ENCODE measurements at places on chromosomes 4 and X.

DNA sequence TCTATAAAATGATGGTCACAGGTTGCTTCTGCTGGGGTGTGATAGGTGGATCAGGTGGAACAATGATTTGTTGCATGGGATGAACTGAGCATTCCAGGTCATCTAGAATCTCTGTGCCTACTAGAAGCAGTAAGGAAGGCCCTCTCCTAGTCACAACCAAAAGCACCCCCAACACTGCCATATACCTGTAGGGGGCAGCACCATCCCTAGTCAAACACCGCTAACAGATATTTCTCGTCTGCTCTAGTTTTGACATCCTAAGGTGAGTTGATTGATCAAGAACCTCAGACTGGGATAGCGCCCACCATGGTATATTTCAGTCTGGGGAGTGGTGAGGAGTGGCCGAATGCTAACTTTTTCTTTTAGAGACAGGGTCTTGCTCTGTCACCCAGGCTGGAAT, 160.2 kb downstream of the NHS start:
- no peak for DNase-seq

- peak; percentile 58 for DNase-seq
Measured at GRCh38 chrX:9464435-9465371, at the start of gene TBL1X. TBL1X (plus strand) TSS chrX:9465058; CDS start chrX:9653587, 188,529 bp downstream.

GRCh38 chrX:74523870-74524735, 90.3 kb downstream of the RLIM start:
- no peak for DNase-seq

GRCh38 chr4:73308286-73308685, 49.7 kb upstream of the ANKRD17 start:
- DNase-seq: no peak

DNA sequence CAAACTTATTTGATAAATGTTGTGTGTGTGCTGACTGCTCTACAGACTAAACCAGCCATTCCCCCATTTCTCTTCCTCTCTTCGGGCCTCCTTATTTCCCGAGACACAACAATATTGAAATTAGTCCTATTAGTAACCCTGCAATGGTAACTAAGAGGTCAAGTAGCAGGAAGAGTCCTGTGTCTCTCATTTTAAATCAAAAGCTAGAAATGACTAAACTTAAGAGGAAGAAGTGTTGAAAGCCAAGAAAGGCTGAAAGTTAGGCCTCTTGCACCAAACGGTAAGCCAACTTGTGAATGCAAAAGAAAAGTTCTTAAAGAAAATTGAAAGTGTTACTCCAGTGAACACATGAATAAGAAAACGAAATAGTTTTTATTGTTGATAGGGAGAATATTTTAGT, 357.8 kb upstream of the SLC7A11 start:
- no peak for DNase-seq

DNA sequence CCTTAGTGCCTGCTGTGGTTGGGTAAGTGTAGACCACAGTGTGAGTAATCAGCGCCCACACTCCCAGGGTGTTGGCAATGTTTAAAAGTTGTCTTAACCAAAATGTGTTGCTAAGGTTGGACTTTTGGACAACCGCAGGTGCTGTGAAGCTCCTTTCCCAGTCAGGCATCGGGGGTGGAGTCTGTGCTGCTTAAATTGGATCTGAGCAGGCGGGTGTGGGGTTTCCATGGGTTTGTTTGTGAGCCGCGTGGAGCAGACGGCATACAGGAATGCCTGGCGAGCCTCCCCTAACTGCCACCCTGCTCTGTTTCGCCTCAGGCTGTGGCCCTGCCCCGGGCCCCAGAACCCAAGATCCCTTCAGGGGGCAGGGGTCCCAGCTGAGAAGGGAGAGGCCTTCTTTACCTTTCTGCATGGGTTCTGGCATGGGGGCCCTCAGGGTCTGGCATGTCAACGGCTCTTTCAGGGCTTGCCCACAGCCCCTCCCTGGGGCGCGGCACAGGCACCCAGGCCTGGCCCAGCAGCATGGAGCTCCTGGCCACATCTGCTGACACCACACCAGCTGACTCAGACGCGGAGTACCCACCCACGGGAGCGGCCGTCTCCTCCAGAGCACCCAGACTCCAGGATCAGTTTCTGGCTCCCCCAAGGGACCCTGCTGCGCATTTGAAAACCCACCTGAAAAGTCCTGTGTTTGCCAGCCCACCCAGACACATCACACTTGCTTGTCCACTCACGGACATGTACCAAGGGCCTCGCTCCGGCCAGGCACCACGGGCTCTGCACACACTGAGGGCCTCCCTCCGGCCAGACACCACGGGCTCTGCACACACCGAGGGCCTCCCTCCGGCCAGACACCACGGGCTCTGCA, 5.1 kb upstream of the SPON2 start:
- peak; percentile 53 for DNase-seq

DNA sequence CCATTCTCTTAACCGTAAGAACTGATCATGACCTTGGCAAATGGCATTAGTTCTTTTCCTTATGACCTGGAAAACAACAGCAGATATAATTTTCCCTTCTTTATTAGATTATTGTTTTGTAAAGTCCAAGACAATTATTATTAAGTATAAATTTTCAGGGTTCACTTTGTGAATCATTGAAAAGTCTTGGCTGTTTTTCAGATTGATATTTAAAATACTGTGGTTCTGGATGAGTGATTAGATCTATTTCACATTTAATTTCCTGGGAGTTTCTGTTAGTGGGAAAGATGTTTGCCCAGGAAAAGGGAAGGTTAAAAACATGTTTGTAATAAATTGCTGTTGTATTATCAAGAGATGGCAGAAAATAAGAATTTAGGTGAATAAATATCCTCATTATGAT, 194.9 kb downstream of the TLL1 start:
- DNase-seq: no peak

DNA sequence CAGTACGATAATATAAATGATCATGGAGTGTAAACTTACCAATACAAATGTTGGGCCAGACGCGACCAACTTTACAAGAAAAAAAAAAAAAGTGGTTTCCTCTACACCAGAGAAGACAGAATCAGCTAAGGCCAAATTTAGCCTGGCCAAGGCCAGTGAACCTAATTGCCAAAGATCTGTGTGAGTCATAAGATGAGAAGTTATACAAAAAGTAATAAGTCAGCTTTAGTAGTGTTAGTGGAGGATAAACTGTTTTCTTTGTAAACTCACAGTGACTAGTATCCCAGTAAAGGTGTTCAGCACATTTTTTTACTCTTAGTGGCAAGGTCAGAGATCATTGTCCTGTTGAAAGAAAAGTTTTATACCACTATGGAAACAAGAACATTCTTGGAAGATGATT, 531.4 kb upstream of the TECRL start:
- peak; percentile 26 for DNase-seq

DNA sequence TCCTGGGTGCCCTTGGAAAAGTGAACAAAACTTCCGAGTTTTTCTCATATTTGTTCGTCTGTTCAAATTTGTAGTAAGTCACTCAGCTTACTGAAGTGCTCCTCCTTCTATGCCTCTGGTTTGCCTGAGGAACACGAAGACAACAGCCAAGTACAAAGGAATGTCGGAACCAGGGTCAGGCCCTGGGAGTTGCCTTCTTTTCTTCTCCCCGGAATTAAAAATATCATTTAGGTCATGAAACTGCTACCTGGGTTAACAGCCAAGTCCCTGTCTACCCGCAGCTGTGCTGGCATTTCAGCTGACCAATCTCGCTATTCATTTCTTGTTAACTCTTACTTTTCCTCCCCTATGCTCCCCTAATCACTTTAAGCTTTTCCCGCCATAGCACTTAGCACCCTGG, 137.6 kb upstream of the TEX13D start:
- DNase-seq: no peak

DNA sequence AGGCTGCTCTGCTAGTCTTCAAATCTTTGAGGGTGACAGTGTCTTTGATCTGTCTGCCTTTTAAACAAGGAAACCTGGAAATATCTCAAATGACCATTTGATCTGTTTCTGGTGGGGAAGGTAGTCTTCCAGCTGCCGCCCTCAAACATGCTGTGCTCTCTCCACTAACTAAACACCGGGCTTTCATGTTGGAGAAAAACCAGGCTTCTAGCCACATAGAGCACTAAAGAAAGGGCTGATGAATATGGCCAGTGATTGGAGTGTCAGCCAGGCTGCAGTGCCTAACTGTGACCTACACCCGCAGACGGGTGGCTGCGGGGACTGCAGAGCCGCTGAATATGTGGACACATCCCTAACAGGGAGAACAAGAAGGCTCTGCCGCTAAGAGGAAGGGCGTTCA, 85.9 kb downstream of the UNC5C start:
- DNase-seq: no peak

DNA sequence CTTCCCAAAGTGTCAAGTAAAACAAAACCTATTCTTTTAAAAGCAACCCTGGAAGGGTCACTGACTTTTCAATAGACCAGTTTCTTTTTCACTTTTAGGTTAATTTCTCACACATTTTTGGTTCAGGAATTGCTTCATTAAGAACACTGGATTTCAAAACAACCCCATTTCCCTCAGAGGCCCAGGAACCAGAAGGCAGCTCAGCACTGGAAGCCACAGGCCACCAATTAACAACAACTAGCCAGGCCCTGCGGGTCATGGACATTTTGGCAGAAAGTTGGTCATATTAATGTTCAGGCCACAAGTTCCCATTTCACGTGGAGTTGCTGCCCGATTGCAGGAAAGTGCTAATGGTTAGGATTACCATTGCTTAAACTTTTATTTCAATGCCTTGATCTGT, 39.8 kb downstream of the HAND2 start:
- no peak for DNase-seq

- DNase-seq: no peak
Measured at GRCh38 chrX:153445856-153446635, at the start of gene TREX2. TREX2 (minus strand) TSS chrX:153446056; CDS start chrX:153445430, 626 bp downstream.

GRCh38 chr4:99483636-99484035, 27.2 kb upstream of the C4orf17 start:
- DNase-seq: no peak

DNA sequence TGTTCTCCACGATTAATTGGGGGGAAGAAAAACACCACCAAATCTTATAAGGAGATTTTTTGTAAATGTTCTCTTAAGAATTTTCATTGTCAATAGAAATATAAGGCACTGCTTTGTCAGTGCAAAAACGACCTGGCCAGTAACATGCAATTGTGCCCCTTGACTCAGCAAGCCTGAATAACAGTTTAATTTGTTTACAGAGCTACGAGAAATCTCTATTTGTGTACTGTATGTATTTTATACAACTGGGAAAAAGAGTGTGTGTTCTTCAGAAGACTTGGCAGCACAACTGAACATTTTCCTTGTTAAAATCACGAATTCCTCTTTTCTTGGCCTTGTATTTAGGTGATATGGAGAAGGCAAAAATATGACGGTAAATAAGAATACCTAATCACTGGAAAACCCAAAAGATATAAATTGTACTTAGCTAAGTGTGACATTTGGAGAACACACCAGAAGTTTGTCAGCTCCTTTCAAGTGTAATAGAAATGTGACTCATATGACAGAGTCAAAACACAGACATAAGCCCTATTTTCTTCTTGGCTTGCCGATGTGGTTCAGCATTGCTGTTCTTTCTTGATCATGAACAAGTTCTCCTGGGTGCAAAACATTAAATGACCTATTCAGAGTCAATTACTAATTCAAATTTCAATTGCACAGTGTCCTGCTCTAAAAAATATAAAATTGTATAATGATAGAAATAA, 945.0 kb upstream of the INTU start:
- no peak for DNase-seq

GRCh38 chrX:100194082-100194775, 215.8 kb downstream of the PCDH19 start:
- DNase-seq: no peak

All from urothelium cell line (cell line).